ENCODE measurements at places on chromosomes 7 and 10.

DNA sequence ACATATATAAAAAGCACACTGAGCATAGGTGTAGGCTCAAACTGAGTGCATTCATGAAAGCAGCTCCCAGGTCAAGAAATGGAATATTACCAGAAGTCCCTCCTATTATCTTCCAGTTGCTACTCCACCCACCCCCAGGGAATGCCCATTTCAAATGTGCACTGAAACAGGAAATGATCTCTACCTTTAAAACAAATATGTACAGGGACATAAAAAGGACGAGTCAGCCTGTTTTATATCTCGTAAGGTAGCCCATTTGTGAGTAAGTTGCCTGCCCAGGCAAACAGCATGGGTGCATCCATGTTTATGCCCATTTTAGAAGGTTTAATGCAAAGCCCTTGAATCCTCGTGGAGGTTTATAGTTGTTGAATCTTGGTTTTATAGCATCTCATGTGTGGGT is 10.4 kb downstream of the FFAR4 start:
- DNase-seq: no peak

- no peak for DNase-seq
Measured at GRCh38 chr7:20268824-20269223, 51.6 kb upstream of the MACC1 start.

DNA sequence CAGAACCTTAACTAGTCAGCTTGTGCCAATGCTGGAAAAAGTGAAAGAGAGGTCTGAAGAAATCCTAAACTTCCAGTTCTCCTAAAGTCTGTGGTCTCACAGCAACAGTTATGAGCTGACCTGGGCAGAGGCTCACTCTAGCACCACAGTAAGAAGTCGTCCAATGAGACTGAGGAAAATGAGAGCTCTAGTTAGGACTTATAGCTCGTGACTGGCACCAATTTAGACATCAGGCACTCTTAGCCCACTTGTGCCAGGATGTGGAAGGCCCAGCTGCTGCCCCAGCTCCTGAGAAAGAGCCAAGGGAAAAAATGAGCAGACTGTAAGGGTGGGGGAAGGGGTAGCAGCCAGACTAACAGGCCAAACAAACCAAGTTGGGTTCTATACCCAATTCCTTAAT is 7.6 kb downstream of the MMS19 start:
- DNase-seq: no peak

DNA sequence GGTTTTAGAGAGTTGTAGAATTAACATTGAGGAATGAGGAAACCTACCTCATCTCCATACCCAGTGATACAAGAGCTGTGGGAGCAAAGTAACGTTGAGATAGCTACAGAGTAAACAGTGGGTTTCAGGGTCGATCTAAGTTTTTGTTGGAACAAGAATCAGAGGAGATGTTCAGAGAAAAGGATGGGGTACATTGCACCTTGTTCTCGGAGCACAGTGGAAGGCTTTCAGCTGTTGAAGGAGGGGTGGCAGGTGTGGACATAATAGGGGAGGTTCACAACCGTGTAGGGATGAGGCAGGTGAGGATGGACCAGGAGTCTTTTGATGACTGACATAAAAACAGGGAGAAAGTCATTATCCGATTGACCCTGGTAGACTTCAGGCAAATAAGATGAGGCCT is 121.7 kb downstream of the MLLT10 start:
- no peak for DNase-seq

GRCh38 chr7:50957855-50958254 is 175.2 kb upstream of the GRB10 start:
- no peak for DNase-seq

DNA sequence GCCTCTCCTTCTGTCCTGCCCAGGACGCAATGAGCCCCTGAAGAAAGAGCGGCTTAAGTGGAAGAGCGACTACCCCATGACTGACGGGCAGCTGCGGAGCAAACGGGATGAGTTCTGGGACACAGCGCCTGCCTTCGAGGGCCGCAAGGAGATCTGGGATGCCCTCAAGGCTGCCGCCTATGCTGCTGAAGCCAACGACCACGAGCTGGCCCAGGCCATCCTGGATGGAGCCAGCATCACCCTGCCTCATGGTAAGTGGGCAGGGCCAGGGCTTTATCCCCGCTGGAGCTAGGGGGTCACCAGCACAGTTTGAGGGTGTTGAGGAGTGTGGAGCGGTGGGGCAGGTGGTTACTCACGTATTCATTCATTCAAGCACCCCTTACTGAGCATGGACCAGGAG is 4.7 kb upstream of the ANKRD2 start:
- DNase-seq: no peak

GRCh38 chr10:88920198-88920597 is 32.4 kb downstream of the ACTA2 start:
- DNase-seq: no peak

GRCh38 chr7:39808796-39809481 is 141.1 kb upstream of the CDK13 start:
- no peak for DNase-seq

DNA sequence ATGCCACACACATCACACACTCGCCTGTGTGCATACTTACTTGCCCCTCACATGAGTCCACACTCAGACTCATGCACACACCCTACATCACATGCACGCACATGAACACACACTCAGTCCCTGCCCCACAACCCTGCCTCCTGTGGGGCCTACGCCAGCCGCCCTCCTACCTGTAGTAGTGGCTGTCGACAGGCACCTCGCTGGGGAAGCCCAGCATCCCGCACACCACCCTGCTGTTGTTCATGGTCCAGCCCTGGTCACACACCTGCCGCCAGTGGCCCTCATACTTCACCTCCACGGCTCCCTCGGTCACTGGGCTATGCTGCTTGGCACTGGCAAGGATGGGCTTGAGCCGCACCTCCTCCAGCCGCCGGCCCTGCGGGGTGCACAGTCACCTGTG is 7.2 kb downstream of the LOXL4 start:
- no peak for DNase-seq

GRCh38 chr7:66902844-66903180 is 18.2 kb upstream of the TMEM248 start:
- DNase-seq: no peak

DNA sequence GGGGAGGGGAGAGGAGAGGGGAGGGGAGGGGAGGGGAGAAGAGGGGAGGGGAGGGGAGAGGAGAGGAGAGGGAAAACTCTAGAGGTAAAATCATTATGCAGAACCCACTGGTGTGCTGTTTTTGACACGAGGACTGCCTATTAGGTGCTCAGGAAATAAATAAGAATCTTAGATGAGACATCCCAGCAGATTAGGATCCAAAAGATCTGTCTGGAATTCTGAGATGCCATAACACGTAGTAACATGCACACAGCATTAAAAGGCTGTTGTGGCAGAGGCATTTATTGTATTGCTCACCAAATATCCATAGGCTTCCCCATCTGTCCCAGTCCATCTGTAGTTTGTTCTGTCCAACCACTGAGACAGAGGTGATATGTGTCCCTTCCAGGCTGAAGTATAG is 40.8 kb upstream of the KMT2E start:
- DNase-seq: no peak

DNA sequence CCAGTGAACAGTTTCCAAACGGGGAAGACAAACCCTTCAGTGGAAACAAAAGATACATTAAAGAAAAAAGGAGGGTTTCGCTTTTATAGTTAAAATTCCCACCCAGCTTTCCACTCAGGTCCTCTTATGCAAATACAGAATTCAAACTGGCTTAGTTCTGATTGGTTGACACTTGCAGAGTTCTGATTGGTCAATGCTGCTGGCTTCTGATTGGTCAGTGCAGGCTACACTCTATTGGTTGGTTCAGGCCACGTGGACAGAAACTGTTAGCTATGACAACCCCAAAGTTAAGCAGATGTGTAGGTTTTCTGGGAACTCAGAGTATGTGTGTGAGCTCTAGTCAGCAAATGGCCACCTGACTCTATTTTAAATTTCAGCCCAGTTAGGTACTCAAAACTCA is 80.0 kb downstream of the FBXL13 start:
- DNase-seq: no peak
